Renal cortex interstitium (tissue), 15 donors: ENCODE measurements at places on chromosomes 7 and 10.

GRCh38 chr10:88249450-88249849, 333.7 kb downstream of the RNLS start:
- no peak for DNase-seq

DNA sequence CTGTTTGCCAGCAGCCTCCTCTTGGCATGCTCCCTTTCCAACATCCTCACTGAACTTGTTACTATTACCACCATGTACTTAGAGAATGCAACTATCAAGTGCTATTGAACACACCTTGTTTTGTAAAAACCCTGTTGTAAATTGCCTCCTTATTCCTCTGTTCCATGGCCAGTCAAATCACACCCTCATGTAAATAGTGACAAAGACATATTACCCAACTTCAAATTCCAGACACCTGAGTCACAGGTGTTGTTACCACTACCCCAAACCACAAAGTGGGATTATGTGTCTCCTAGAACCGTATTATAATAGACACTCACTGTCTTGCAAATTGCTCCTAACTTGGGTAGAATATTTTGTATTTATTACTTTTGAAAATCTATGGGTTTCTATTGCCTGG, 263.2 kb upstream of the C7orf33 start:
- no peak for DNase-seq

DNA sequence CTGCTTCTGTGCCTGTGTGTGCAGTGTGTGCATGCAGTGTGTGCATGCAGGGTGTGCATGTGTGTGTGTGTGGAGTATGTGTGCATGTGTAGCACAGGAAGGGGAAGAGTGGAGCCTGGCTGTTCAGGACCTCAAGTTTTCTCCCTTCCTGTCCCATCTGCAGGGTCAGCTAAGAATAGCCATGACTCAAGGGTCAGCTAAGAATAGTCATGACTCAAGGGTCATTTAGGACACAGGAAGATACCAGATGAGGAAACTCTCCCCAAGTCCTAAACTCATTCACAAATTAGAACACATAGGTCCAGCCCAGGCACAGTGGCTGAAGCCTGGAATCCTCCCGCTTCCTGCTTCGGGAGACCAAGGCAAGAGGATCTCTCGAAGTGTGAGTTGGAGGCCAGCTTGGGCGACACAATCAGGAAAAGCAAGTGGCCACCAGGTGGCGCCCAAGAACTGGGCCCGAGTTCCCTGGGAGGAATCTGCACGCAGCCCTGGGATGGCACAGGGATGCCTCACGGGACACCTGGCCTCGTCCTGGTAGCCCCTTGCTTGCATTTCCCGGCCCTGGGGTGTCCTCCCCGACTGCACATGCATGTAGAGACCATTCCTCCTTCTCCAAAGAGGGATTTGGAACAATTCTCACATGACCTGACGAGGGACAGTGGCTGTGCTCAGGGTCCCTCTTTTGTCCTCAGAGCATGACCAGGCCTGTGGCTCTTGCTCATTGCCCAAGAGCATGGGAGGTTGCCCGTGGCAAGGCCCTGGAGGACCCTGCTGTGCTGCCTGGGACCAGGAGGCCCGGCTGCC, 21.4 kb upstream of the VOPP1 start:
- no peak for DNase-seq

DNA sequence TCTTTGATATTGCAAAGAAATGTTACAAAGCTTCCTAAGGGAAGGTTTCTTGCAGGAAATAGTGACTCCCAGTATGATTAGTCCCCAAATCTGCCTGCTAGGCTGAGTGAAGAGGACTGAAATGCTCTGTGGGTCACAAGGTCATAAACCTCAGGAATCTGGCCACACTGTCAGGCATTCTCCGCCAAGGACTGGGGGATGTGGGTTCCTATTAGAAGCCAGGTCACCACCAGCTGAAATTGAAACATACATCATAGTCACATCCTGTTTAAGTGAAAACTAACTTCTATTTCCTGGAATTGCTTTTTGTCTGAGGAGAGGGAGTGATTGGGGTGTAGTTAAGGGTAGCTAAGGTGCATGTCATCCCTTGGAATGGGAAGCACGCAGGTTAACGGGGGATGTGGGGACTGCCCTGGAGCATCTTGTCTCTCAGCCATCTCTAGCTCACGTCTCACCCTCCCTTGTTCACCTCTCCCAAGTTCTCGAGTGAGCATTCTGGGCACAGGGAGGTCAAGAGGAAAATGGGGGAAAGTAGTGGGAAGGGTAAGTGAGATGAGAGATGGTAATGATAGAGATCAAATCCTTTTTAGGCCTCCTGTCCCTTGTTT, 12.0 kb upstream of the GSAP start:
- DNase-seq = no peak

- DNase-seq = no peak
Measured at GRCh38 chr7:22587322-22587721, 87.3 kb upstream of the STEAP1B start.

- no peak for DNase-seq
Measured at GRCh38 chr10:131418681-131419080, 107.2 kb upstream of the TCERG1L start.

DNA sequence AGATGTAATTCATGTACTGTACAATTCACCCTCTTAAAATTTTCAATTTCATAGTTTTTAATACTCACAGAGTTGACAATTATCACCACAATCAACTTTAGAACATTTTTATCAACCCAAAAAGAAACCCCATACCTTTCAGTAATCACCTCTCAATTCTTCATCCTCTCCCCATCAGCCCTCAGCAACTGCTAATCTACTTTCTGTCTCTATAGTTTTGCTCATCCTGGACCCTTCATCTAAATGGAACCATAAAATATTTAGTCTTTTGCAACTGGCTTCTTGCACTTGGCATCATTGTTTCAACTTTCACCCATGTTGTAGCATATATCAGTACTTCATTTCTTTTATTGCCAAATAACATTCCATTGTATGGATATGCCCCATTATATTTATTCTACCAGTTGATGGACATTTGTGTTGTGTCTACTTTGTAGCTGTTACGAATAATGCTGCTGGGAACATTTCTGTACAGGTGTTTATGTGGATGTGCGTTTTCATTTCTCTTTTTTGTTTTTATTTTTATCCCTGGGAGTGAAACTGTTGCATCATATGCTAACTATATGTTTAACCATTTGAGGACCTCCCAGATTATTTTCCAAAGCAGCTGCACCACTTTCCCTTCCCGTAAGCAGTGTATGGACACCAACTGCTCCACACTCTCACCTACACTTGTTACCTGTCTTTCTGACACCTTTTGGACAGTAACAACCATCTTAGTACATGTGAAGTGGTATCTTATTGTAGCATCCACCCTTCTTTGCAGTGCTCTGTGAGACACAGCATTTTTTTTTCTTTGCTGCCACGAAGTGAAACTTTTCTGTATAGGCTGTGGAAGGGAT, 65.4 kb upstream of the APBB1IP start:
- DNase-seq = no peak

DNA sequence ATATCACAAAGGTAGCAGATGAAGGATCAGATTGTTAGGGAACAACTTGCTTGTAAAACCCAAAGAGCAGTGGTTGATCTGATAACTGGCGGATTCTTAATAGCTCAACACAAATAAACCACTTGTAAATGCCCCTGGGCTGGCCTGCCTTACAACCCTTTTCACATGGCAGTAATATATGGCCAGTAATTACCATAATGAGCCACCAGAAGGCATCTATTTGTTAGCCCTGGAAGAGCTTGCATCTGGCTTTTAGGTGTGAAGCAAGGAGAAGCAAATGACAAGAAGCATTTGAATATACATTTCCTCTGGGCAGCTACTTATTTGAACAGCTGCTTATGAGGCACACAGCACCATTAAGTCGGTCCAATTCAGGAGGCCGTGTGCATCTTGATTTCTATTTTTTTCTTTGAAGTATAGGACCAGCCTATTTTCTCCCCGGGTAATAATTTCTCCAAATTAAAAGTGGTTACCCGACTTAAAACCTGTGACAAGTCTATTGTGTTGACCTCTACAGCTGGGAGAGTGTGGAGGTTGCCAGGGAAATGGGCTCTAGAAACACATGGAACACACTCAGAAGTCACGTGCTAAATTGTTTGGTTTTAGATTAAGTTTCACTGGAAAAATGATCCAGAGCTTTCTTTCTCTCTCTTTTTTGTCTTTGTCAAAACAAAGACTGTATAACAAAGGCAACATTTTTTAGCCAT, 113.4 kb downstream of the SEM1 start:
- no peak for DNase-seq

DNA sequence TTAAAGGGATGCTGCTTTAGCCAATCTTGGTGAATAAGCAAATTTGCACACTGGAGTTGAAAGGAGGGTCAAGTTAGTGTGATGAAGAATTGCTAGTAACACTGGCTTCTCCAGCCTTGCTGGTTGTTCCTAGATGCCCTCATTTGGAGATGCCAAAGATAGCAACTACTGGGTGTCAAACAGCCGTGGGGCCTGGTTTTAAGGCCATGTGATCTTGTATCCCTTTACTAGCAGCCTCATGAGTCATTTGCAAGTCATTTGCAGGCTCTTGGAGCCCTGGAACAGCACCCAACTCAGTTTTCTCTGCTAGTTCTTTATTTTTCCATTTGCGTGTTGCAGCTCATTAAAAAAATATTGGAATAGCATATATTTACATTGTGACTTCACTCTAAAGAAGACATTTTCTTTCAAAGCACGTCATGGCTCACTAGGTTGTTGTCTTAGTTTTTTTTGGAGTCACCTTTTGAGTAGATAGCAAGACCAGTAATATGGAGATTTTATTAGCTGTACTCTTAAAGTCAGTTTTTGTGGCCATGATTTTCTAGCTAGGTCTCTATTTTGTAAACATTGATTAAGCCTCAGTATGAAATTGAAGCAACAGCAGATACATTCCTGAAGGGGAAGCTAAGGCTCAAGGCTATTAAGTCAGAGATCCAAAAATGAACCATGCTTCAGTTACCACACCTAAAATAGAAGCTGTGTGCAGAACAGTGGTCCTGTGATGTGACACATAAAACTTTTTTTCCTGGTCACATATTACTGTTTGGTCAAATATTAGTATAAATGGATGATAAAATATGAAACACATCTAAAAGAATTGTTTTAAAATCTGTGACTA, 1.3 kb downstream of the LSMEM1 start:
- DNase-seq = no peak

- DNase-seq = no peak
Measured at GRCh38 chr10:68878496-68878895, 22.6 kb upstream of the DDX50 start.

GRCh38 chr10:100509241-100509840, 10.3 kb downstream of the SEC31B start:
- no peak for DNase-seq

DNA sequence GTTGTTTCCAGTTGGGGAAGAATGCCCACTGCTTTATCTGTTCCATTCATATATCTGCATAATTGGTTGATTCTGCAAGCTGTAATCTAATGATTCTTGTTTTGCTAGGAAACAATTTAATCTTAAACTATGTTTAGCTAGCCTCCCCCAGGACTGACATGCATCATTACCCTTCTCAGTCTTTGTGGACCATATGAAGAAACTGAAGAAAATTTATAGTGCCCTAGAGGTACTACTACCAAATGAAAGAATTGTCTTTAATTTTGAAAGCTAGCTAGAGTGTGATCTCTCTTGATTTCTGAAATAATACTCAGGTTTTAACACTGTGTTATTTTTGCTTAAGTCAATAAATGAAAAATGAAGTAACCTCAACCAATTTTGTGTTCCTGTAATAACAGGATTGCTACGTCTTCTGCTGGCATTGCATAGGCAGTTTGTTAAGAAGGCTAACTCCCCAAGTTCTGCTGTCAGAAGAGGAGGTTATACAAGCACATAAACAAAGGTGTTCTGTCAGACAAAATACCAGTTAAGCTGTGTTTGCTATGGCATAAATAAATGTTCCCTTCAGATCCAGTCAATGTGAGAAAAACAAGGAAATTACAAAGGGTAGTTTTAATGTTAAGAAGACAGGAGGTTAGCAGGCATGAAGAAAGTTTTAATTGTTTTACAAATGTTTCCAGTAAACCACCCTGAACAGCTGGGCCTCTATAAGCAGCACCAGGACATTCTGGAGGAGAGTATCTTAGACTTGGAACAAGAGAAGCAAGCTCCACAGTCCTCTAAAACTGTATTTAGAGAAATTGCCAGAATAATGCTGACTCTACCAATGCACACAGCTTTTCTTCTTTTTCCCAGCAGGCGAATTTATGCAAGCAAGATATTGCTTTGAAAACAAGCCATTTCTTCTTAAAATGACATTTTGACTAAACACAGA, 90.3 kb upstream of the CTTNBP2 start:
- no peak for DNase-seq

DNA sequence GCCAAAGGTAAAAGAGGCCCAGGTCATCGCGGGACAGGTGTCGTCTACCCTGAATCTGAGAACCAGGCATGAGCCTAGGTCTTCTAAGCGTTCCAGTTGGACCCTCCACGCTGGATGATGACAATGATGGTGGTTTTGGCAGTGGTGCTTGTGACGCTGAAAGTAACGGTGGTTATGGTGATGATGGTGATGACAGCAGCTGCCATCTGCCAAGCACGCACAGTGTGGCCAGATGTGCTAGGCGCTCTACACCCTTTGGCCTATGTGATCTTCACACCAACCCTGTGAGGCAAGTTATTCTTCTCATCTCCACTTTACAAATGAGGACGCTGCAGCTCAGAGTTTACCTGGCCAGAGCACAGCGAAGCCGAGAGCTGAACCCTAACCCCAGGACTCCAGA, 93.9 kb downstream of the FAM53B start:
- DNase-seq = no peak

GRCh38 chr7:113188396-113188795, 70.0 kb upstream of the SMIM30 start:
- no peak for DNase-seq

DNA sequence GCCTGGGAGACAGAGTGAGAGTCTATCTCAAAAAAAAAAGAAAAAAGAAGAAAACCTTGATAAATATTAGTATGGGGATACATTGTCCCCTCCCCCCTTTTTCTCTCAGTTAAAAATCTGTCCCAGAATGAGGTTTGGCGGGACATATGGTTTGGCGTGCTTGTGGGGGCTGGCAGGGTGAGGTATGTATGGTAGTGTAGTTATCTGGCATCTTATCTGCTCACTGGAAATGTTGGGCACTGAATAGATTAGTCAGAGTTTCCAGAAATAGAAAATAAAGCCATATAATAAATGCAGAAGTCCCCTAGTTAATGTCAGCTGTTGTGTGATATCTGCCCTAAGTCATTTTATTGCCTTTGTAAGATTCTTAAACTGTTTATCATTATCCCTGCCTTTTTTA, 397.5 kb upstream of the GALNT17 start:
- DNase-seq = no peak

GRCh38 chr10:63583909-63584724, 62.9 kb downstream of the REEP3 start:
- no peak for DNase-seq

DNA sequence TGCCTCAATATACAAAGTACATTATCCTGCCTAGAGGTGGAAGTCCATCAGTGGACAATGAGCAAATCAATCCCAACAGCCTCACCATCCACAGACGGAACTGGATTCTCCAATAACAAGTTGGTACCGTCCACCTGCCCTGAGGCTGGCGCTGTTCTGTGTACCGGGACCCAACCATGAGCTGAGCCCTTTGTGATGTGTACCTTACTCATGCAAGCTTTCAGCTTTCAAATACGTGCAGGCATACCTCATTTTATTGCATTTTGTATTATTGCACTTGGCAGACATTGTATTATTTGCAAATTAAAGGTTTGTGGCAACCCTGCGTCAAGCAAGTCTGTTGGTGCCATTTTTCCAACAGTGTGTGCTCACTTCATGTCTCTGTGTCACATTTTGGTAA, 476.0 kb upstream of the MKI67 start:
- no peak for DNase-seq

- no peak for DNase-seq
Measured at GRCh38 chr7:130963339-130963738, 229.3 kb upstream of the KLF14 start.
